ENCODE measurements at places on chromosomes 12 and 14.

DNA sequence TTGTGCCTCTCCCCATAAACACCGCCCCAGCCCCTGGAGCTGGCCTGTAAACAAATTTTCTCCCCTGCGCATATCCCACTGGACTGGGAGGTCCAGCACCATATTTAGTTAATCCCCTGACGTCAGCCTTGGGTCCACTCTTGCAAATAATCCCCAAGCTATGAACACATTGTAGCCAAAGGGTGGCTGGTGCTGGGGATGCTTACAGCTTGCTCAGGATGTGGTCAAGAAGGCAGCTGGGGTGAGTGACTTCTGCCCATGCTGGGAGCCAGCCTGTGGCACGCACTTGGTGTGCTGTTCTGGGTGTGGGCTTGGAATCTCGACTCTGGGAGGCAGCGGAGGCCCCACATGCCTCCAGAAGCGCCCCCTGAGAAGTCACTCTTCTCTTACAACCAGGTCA, 32.1 kb downstream of the CMKLR1 start:
- DNase-seq: no peak

GRCh38 chr12:127381681-127382080, 885.3 kb upstream of the TMEM132C start:
- DNase-seq: no peak

- DNase-seq: no peak
These were observed 242.3 kb downstream of the NRXN3 start for GRCh38 chr14:78412475-78412874.

DNA sequence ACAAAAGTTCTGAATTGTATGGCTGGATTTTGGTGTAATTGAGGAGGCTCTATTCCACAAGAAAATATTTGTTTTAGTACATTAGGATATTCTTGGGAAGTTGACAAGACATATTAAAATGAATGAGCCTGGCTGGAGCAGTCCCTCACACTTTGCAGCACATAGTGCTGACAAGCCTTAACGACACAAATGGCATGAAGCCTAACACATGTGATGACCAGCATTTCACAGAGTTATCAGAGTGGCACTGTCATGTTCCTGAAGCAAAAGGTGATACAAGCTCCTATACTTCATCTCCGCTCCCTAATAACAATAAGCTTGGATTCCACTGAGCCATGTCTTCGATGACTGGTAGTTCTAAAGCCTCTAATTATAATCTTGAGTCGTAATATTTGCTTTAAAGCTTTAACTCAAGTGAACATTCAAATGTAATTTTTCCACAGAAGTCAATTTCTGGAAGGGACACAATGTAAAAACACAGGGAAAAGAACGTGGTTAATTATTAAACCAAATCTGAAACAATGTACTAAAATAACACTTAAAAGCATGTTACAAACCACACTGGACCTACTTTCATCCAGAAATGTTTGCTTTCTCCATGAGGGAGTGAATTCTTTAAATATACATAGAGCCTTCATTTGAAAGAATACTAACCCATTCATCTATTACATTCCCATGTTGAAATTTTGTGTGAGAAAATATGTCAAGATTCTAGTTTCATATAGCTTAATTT, 49.6 kb downstream of the GRIP1 start:
- no peak for DNase-seq

DNA sequence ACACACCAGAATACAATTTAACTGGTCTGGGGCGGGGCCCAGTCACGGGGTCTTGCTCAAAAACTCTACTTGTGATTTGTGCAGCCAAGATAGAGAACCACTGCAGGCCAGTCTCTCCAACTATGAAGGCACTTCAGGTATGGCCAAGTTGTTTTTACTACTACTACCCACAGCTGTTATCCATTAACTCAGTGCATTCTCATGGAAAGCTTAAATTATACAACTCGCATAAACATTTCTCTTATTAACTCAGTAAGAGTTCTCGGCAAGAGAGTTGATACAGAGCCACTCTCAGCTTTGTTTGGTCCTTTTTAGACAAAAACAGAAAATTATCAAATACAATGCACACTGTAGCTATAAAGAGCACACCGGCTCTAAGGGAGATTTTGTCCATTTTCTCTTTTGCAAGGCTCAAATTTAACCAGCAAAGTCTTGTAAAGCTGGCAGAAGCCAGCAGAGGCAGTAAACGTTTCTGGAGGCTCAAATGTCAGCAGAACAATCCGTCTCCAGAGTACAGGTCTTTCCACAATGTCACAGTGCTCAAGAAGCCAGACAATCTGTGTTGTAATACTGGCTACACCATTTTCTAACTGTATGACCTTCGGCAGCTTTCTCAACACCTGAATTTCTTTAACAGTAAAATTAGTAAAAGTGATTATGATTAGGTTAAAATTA, 85.9 kb downstream of the PTGER2 start:
- no peak for DNase-seq

GRCh38 chr12:18457362-18457761, 196.0 kb downstream of the PIK3C2G start:
- DNase-seq: no peak

DNA sequence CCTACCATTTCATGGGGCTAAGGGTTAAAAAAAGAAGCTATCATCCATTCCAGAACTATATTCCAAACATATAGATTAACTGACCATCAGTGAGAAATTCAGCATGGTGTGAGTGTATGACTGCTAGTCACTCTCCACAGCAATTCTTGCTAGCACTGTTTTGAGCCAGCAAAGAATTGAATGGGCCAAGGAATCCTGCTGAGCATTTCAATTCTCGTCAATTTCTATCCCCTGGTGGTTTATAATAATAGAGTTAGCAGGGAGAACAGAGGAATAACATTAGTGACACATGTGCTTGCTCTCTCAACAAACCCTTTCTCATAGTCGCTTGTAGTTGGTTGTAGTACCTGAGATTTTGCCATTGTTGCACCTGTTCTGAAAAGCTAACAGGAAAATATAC, 7.2 kb downstream of the MBIP start:
- DNase-seq: no peak

DNA sequence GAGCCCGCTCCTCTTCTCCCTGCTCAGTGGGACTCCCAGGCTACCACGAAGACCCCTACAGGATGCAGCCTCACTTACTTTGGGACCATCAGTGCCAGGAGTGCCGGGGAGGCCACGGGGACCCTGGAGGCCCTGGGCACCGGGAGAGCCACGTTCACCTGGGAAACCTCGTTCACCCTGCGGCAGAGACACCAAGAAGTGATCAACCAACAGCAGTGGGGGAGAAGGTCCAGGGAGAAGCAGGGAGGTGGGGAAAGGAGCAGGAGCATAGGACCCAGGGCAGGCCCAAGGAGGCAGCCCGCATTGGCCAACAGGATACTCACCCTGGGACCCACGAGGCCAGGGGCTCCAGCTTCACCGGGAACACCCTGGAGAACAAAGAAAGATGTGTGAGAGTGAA, 19.4 kb downstream of the TMEM106C start:
- no peak for DNase-seq

DNA sequence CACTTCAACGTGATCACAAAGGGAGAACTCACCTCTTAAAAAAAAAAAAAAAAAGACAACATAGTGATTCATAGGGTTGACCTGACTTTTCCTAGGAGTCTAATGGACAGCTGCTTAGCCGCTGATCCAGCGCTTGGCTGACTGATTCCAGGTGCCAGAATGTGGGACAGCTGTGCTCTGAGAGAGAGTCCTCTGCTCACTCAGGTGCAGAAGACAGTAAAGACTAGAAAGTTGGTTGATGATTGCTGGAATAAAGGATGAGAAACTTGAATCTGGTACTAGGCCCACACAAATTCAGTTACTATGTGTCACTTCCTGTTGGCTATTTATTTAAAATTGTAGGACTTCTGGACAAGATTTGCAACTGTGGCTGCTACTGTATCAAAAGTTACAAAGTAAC, 229.4 kb downstream of the CHST11 start:
- no peak for DNase-seq

GRCh38 chr14:71725922-71726579, 206.2 kb upstream of the RGS6 start:
- no peak for DNase-seq

GRCh38 chr12:48542300-48542928, 17.0 kb downstream of the OR8S1 start:
- DNase-seq: no peak

DNA sequence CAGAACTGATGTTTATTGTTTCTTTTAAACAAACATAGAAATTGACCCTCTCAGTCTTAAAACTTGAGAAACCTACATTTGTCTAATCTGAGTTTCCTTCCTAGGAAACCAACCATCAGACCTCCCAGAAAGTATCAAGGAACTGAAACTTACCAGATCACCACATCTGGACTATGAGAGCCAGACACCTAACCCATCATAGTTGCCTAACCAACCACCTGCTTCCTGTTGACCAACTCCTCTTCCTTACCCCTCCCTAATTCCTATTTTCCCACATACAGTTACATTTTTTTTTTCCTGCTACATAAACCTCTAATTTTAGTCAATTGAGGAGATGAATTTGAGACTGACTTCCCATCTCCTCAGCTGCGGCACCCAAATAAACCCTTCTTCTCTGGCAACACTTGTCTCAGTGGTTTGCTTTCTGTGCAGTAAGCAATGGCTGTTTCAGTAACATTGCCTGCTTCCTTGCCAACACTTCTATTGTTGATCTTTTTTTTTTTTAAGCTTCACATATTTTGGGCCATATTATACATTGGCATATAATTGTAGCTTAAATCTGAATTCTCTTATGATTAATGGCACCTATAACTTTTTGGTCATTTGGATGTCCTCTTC, 34.3 kb downstream of the KLRD1 start:
- no peak for DNase-seq

GRCh38 chr12:2218706-2219105, 165.9 kb downstream of the CACNA1C start:
- no peak for DNase-seq

DNA sequence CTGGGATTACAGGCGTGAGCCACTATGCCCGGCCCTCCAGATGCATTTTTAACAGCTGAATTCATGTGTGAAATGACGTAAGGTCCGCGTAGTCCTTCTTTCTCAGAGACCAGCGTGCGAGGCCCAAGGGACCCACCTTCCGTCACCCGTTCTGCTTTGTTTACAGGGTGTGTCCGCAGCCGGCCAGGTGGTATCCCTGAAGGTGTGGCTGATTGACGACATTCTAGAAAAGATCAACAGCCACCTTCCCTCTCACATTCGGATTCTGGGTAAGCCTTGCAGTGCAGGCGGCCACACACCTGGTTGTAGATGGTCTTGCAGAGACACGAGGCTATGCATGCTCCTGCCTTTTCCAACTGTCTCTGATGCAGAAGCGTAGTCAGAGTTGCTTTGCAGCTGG, 9.9 kb downstream of the PUS1 start:
- DNase-seq: no peak

- no peak for DNase-seq
These were observed 17.8 kb downstream of the GPR132 start for GRCh38 chr14:105047283-105048016.
